ENCODE measurements at places on chromosomes 11 and 22.

GRCh38 chr11:69034123-69034867, 14.4 kb upstream of the TPCN2 start:
- peaks cover 5% of the 10 kb centered on the region for H3K27me3 ChIP-seq
- H3K4me1 ChIP-seq, result no peaks in the 10 kb centered on the region
- no peaks in the 10 kb centered on the region for H3K36me3 ChIP-seq

GRCh38 chr11:116710001-116710674, 62.6 kb downstream of the BUD13 start:
- H3K4me1 ChIP-seq, result no peaks in the 10 kb centered on the region
- H3K4me3 ChIP-seq, result no peak overlapping the region
- H3K27me3 ChIP-seq, result peaks cover 27% of the 10 kb centered on the region
- no peaks in the 10 kb centered on the region for H3K36me3 ChIP-seq

DNA sequence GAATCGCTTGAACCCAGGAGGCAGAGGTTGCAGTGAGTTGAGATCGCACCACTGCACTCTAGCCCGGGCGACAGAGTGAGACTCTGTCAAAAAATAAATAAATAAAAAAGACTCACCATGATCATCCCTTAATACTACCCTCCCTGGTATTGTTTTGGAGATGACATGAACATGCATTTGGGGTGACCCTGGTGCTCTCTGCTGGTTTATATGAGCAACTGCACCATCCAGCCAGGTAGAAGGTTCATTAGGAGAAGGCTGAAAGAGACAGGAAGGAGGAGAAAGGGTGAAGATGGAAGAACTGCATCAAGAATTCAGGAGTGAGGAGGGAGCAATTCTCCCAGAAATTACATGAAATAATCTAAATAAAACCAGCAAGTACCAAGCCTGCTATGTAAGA, 37.8 kb downstream of the SLC5A1 start:
- peaks cover 10% of the 10 kb centered on the region for H3K27me3 ChIP-seq
- H3K36me3 ChIP-seq, result no peaks in the 10 kb centered on the region
- no peak overlapping the region for H3K27ac ChIP-seq
- peak; percentile 61 for ATAC-seq
- no peak overlapping the region for H3K4me3 ChIP-seq

DNA sequence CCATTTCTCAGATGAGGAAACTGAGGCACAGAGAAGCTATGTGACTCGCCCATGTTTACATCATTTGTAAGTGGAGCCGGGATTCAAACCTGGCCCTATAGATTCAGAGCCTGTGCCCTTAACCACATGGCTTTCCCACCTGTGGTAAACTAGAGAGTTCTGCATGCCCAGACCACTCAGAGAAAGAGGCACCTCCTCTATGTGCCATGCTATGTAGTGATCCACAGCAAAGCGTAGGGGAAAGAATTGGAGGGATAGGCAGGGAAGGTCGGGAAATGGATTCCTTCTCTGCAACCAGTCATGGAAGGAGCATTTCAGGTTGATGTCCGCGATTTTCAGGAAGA, 15.4 kb upstream of the POU2AF2 start:
- H3K4me3 ChIP-seq, result peak overlapping the region; percentile 46
- ATAC-seq, result peak; percentile 58
- H3K27ac ChIP-seq, result no peak overlapping the region

DNA sequence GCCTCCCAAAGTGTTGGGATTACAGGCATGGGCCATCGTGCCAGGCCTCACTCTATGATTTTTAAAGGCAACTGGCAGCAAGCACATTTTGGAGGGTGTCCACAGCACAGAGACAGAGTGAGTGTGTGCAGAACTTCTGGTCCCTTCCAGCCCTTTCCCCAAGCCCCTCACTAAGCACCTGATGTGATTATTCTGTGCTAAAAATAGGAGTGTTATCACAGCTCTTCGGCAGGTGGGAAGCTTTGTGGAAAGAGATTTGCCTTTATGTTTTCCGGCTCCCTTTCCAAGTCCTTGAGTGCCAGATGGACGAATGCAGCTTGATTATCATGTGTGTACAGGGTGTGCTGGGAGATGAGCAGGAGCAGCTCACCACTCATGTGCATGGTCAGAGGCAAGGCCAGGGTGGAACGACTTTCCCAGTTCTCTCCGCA, 310.8 kb downstream of the DDX10 start:
- no peak for ATAC-seq
- no peaks in the 10 kb centered on the region for H3K36me3 ChIP-seq
- no peak overlapping the region for H3K4me3 ChIP-seq
- H3K27me3 ChIP-seq, result peaks cover 4% of the 10 kb centered on the region
- H3K4me1 ChIP-seq, result no peaks in the 10 kb centered on the region

- no peak overlapping the region for H3K27ac ChIP-seq
- no peaks in the 10 kb centered on the region for H3K4me1 ChIP-seq
- no peak for ATAC-seq
- H3K4me3 ChIP-seq, result no peak overlapping the region
Observed at GRCh38 chr22:25540166-25540907, 24.1 kb upstream of the GRK3 start.

GRCh38 chr11:113730887-113731726, 25.0 kb upstream of the TMPRSS5 start:
- no peak overlapping the region for H3K27ac ChIP-seq
- no peak overlapping the region for H3K4me3 ChIP-seq
- no peaks in the 10 kb centered on the region for H3K27me3 ChIP-seq
- no peaks in the 10 kb centered on the region for H3K4me1 ChIP-seq

- H3K27ac ChIP-seq, result peak overlapping the region; percentile 92
- no peaks in the 10 kb centered on the region for H3K27me3 ChIP-seq
- H3K36me3 ChIP-seq, result peaks cover 11% of the 10 kb centered on the region
- peak overlapping the region; percentile 92 for H3K4me3 ChIP-seq
- no peak for ATAC-seq
- H3K4me1 ChIP-seq, result peaks cover 31% of the 10 kb centered on the region
Observed at GRCh38 chr11:82899186-82899820, 927 bp downstream of the PRCP start.

DNA sequence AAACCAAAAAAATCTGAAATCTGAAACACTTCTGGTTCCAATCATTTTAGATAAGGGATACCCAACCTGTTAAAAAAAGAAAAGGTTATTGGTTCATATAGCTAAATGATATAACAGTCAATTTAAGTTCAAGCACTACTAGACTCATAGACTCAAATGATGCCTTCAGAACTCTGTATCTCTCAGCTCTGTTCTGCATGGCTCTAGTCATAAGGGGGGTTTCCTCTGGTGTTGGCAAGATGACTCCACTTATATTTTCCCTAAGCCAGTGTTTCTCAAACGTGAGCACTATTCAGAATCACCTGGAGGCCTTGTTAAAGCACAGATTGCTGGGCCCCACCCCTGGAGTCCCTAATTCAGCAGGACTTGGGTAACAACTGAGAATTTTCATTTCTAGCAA, 11.5 kb upstream of the RRAS2 start:
- peak; percentile 56 for ATAC-seq
- H3K27me3 ChIP-seq, result no peaks in the 10 kb centered on the region
- no peak overlapping the region for H3K4me3 ChIP-seq
- no peaks in the 10 kb centered on the region for H3K36me3 ChIP-seq

DNA sequence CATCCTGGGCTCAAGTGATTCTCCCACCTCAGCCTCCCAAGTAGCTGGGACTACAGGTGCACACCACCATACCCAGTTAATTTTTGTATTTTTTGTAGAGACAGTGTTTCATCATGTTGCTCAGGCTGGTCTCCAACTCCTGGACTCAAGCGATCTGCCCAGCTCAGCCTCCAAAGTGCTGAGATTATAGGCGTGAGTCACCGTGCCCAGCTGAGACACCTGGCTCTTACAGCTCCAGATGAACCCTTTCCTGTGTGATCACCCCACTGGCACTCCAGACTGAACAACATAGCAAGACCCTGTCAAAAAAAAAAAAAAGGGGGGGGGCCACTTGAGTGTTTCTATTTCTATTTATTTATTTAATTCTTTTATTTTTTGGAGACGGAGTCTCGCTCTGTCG, 1.0 kb upstream of the ADSL start:
- ATAC-seq, result peak; percentile 30
- peaks cover 35% of the 10 kb centered on the region for H3K36me3 ChIP-seq
- peaks cover 25% of the 10 kb centered on the region for H3K4me1 ChIP-seq
- peak overlapping the region; percentile 95 for H3K27ac ChIP-seq

DNA sequence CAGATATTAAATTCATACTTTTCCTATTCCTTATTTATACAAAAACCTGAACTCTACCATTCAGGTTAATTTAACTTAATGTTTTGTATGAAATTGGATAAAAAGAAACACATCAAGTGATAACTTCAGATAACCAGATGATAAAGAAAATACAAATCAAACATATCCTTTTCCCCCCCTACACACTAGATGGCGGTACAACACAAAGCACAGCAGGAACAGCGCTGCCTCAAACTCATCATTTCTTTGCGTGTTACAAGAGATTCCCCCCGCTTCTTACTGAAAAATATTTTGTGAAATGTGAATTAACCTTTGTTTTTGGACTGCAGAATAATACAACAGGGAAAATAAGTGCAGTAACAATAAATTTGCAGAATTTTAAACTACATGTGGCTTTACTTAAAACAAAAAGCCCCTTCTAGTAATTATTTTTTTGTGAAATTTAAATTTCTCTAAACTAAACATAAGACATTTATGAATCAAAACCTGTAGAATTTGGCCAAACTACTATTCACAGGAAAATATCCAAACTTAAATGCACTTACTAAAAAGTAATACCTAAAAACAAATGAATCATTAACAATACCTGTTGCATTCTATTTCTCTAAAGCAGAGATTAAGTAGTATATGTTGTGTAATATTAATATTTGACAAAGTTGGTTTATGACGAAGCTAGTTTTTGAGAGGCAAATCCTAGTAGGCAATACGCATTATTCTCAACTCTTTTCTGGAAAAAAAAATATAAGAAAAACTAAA, 74.4 kb downstream of the ARHGAP32 start:
- H3K4me3 ChIP-seq, result no peak overlapping the region
- H3K4me1 ChIP-seq, result no peaks in the 10 kb centered on the region
- peaks cover 3% of the 10 kb centered on the region for H3K27me3 ChIP-seq
- ATAC-seq, result no peak

DNA sequence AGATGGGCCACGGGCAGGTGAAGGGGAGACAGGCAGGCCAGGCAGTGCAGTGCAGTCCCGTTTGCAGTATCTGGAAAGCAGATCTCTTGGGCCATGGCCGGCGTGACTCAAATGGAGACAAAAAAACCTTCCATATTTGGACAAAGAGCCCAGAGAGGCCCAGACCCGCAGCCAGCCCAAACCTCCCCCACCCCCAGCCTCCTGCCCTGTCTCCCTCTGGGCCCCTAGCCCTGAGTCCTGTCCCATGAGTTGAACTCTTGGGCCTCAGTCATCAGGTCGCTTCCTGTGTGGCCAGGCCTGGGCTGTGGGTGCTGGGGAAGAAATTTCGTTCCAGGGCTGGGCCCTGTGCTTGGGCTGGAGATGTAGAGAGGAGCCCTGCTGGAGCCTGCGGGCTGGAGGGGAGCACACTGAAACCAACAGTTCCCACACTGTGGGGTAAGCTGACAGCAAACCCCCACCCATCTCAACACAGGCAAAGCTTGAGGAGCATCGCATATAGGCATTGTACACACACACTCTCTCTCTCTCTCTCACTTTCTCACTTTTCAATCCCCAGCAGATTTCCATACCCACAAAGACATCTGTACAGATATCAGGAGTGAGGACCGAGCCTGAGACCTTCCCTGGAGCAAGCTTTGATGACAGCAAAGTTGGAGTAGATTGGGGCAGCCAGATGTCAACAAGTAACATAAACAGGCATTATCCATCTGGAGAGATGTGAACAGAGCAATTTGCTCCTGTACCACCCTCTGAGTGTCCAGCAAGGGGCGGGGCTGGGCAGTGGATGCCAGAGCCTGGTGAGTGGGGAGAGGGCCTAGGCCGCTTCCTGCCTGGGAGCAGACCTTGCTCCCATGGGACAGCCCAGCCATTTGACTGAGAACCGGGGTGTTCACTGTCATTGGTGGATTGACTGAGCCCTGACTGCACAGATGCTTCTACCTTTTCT, 17.2 kb downstream of the ARHGEF17 start:
- no peak overlapping the region for H3K4me3 ChIP-seq
- H3K27me3 ChIP-seq, result no peaks in the 10 kb centered on the region
- no peaks in the 10 kb centered on the region for H3K4me1 ChIP-seq
- ATAC-seq, result peak; percentile 56
- peak overlapping the region; percentile 32 for H3K27ac ChIP-seq
- no peaks in the 10 kb centered on the region for H3K36me3 ChIP-seq

DNA sequence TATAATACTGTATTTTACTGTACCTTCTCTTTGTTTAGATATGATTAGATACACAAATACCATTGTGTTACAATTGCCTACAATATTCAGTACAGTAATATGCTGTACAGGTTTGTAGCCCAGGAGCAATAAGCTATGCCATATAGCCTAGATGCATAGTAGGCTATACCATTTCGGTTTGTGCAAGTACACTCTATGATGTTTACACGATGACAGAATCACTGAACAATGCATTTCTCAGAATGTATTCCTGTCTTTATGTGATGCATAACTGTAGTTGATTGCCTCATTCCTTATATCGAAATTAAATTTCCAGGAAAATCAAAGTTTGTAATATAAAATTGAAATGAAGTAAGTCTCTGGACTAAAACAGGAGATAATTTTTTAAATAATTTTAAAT, 49.3 kb upstream of the OR5P2 start:
- H3K27ac ChIP-seq, result no peak overlapping the region
- H3K27me3 ChIP-seq, result peaks cover 27% of the 10 kb centered on the region

DNA sequence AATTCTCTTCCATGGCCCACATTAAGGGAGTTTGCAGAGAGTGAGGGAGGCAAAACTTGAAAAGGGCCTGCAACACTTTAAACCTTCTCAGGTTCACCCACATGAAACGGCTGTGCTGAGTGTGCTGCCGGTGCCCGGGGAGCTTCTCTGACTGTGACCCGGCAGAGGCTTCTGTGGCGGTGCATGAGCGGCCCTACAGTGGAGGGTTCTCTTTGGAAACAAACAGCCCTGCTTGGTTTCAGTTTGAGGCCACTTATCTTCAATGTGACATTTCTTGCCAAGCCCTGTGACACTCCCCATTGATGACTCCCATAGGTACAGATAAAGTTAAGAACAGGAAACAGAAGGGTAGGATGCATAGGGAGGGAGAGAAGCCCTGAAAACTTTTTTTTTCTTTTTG, 31.8 kb downstream of the FAM118A start:
- peaks cover 100% of the 10 kb centered on the region for H3K36me3 ChIP-seq
- ATAC-seq, result peak; percentile 86
- no peaks in the 10 kb centered on the region for H3K4me1 ChIP-seq
- H3K27me3 ChIP-seq, result no peaks in the 10 kb centered on the region
- H3K27ac ChIP-seq, result no peak overlapping the region

DNA sequence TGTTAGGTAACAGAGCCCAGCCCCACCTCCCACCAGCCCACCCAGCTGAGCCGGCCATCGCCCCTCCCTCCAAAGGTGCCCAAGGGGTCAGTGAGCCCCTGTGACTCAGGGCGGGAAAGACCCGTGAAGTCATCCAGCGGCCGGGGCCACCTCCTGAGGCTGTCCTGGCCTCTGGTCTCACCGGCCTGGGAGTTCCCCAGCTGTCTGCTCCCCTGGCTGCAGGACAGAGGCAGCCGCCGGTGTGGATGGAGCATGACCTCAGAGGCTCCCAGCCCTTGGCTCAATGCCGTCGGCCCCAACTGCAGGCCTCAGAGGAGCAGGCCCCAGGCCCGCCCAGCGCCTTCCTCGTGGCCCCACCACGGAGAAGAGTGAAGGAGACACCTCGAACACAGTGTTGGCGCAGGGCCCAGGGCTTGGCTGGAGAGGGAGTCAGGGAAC, 28.7 kb downstream of the RPL3 start:
- H3K27me3 ChIP-seq, result peaks cover 4% of the 10 kb centered on the region
- H3K4me1 ChIP-seq, result no peaks in the 10 kb centered on the region
- no peak for ATAC-seq
- H3K27ac ChIP-seq, result no peak overlapping the region
- H3K4me3 ChIP-seq, result no peak overlapping the region
- no peaks in the 10 kb centered on the region for H3K36me3 ChIP-seq

- ATAC-seq, result peak; percentile 100
- H3K4me3 ChIP-seq, result peak overlapping the region; percentile 27
- peaks cover 7% of the 10 kb centered on the region for H3K36me3 ChIP-seq
- peak overlapping the region; percentile 82 for H3K27ac ChIP-seq
- no peaks in the 10 kb centered on the region for H3K27me3 ChIP-seq
Observed at GRCh38 chr11:95877291-95877690, 46.6 kb downstream of the MTMR2 start.

Measured in activated T-helper 17 cell treated with anti-CD3 and anti-CD28 coated beads, Interleukin-2, amount 50 U/mL, for 72 hours (primary cell).